ENCODE measurements at places on chromosomes 11 and 22.

DNA sequence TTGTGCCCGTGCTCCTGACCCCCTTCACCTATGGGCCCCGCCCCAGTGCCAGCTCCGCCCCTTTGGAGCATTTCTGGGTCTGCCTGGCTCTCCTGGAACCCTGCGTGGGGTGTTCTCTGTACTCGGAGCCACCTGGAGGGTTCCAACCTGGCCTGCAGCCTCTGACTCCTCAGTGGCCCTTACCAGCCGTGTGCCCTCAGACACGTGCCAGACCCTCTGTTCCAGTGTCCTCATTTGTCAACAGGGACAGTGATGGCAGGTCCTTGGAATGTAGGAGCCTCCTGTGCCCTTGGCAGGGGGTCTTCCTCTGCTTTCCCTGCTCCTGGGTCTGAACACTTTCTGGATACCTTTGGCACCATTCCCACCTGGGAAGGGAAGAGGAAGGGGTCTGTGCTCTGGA lies 96.4 kb downstream of the CACNA1I start:
- no peak for DNase-seq

GRCh38 chr11:32508780-32509179 lies 73.4 kb upstream of the WT1 start:
- no peak for DNase-seq

DNA sequence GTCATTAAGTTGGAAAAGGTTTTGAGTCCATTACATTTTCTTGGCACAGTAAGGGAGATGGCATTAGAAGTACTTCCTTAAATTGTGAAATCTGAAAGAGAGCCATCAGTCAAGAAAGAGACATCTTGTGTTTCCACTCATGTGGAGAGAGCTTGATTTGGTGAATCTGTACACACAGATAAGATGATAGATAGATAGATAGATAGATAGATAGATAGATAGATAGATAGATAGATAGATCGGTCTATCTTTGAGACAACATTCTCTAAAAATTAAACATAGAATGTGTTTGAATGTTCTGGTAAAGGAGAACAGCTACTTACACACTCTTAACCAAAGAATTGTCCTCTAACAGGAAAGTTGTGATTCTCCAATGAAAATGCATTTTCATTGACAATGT lies 76.2 kb downstream of the TTC17 start:
- DNase-seq, result no peak

- no peak for DNase-seq
These were observed 550 bp upstream of the SLC43A1 start for GRCh38 chr11:57516061-57516443.

- no peak for DNase-seq
These were observed 350.6 kb upstream of the RAG2 start for GRCh38 chr11:36948460-36949127.

GRCh38 chr11:122095681-122096262 lies 20.2 kb downstream of the BLID start:
- no peak for DNase-seq

GRCh38 chr11:67483831-67484665 lies 1.2 kb downstream of the AIP start:
- no peak for DNase-seq

DNA sequence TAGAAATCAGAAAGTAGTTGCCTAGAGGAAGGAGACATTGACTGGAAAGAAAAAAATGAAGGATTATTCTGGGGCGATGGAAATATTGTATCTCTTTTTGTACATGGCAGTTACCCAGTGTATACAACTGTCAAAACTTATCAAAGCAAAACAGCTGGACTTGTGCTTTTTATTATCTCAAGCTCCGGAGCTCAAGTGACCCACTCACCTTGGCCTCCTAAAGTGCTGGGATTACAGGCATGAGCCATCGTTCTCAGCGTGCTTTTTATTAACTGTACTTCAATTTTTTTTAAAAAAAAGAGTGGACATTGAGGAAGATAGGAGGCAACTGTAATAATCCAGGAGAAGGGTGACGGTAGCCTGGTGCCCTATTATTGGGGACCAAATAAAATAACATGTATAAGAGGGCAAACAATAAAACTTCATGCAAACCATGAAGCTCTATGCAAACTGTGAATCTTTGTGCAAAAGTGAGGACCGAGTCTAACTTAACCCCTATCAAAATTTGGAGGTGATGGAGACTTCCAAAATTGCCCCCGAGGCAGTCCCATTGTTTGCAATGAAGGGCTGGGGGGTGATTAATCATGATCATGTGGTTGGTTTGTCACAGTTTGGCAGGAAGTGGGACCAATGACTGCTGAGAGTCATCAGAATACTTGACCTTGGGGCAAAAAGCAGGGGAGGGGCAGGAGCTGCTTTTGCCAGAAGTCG lies 23.5 kb downstream of the FZD4 start:
- no peak for DNase-seq

GRCh38 chr11:120332822-120333716 lies 3.1 kb upstream of the ARHGEF12 start:
- no peak for DNase-seq

DNA sequence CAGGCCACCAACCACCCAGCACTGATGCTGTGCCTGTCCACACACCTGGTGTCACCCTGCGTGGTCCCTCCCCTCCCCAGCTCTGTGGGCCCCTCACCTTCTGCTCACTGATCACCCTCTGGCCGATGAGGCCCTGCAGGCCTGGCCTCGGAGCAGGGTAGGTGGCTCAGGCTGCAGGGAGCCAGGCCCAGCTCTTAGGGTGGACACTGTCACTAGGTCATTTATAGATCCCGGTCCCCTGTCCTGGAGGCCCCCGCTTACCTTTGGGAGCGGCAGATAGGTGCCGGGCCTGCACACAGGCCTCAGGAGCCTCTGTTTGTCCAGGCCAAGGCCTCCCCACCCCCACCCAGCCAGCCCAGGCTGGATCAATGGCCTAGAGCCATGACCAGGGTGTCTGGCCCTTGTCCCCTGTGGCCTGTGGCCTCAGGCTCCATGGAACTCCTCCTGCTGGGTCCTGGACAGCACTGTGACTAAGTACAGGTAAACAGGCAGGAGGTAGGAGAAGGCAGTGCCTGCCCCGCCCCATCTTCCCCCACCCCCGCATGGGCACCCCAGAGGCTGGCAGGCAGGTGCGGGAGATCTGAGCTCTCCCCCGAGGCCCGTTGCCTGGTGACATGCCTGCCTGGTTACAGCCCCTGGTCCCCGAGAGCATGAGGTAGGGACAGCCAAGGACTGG lies at the start of gene TMPRSS6:
Gene TMPRSS6 (minus strand): TSS at position 472 of the 676 bp plus-strand sequence. CDS start 6,296 bp downstream, outside the sequence.
- DNase-seq, result no peak

GRCh38 chr22:24564376-24565058 lies 8.7 kb downstream of the SNRPD3 start:
- no peak for DNase-seq

- DNase-seq, result no peak
These were observed 97.1 kb downstream of the CEP164 start for GRCh38 chr11:117424781-117425180.

DNA sequence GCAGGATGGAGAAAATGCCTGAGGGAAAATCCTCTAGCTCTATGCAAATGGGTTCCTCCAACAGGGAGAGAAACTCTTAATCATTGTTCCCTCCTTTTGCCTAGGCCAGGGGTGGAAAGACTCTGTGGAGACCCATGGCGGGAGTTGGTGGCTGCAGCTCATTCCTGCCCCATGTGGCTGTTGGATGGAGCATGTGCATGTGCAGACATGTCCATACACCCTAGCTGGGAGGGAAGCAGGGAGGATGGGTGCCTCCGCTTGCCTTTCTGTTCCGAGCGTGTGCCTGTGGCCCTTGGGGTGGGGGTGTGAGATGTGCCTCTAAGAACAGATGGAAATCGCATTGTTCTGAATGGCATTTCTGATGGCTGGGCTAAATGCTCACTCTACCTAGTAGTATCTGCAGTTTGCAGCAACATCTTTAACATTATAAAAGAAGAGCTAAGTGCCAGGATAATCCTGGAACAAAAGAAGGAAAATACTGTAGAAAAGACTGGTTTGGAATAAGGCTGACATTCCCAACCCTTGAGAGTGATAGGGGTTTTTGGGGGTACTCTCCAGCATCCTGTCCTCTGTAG lies 31.7 kb downstream of the METTL15 start:
- DNase-seq, result no peak

DNA sequence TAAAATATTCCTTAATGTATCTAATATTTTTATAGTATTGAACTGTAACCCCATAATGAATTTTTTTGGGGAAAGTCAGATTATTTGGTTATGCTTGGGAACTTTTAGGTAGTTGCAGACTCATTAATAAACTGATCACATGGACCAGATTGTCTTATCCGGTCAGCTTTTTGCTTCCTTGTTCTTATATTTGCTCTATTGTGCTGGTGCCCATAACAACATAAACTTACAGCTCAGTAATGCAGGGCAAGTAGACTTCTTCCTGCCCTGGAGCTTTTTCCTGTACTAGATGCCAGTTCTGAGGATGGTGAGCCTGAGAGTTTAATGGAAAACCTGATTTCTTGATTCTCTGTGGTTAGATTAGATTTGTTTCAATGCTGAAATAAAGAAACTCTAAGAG lies 53.2 kb downstream of the MTMR3 start:
- DNase-seq, result no peak

GRCh38 chr11:62914416-62914815 lies 6.7 kb downstream of the CHRM1 start:
- DNase-seq, result no peak

GRCh38 chr22:17957693-17958092 lies 66.7 kb downstream of the MICAL3 start:
- DNase-seq, result no peak

All from GM10248 (cell line).